ENCODE measurements at places on chromosomes 12 and 14.

- no peak for DNase-seq
Observed at GRCh38 chr12:13104409-13104808, 942 bp upstream of the GSG1 start.

- no peak for DNase-seq
Observed at GRCh38 chr12:12491606-12492005, 71.1 kb downstream of the DUSP16 start.

DNA sequence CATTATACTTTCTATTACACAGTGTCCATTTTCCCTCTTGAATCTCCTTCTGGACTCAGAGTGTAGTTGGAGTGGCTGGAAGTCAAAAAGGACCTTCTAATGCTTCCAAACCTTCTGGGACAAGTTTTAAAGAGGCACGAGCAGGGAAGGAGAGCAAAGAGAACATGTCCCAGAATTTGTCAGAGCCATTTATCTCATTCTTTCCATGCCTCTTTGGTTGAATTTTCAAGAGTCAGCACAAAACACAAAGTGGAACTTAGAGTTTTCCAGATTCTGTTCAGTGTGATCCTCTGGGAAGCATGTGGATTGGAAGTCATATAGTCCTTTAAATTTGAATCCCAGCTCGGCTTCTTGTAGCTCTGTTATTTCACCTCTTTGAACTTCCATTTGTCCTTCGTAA lies 138.2 kb upstream of the PWP1 start:
- no peak for DNase-seq

DNA sequence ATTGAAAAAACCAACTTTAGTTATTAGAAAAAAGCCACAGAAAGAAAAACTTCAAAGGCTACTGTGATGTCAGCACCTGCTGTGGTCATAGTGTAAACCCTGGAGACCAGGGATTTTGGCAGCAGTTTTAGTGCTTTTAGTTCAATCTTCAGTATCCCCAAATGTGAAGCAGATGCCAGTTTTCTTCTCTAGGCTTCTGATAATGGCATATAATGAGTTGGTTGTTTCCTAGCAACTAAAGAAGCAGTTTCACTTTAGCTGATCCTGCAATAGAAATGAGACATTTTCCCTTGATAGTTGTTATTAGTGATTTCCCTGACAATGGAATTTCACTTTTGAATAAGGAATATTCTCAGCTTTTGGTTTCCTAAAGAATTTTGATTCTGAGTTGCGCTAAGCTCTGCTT lies 131.2 kb downstream of the NUBPL start:
- DNase-seq, result no peak

GRCh38 chr12:26817183-26817591 lies 15.8 kb downstream of the ITPR2 start:
- no peak for DNase-seq

- no peak for DNase-seq
Observed at GRCh38 chr12:49198431-49199155, 9.7 kb upstream of the TUBA1A start.

- DNase-seq, result no peak
Observed at GRCh38 chr12:8036346-8036745, 3.8 kb downstream of the FOXJ2 start.

- DNase-seq, result no peak
Observed at GRCh38 chr12:32944195-32944594, 47.6 kb upstream of the PKP2 start.

GRCh38 chr14:104644656-104645378 lies 40.2 kb upstream of the TMEM179 start:
- DNase-seq, result no peak

DNA sequence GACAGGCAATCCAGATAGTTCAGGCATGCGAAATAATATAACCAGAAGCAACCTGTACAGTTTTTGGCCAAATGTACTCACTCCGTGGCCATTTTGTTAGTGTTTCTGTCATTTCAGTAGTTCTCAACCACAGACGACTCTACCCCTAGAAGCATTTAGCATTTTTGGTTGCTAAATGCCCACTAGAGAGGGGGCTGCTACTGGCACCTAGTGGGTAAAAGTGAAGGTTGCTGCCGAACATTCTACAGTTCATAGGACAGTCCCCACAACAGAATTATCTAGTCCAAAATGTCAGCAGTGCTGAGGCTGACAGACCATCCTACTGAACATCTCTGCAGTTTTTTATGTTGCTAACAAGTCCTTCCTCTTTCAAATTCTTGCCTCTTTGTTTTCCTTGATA lies 107.4 kb downstream of the TSHR start:
- peak; percentile 30 for DNase-seq

GRCh38 chr12:31007153-31007495 lies 66.5 kb upstream of the DDX11 start:
- DNase-seq, result no peak

GRCh38 chr14:102485693-102486512 lies 23.7 kb downstream of the ANKRD9 start:
- DNase-seq, result no peak

DNA sequence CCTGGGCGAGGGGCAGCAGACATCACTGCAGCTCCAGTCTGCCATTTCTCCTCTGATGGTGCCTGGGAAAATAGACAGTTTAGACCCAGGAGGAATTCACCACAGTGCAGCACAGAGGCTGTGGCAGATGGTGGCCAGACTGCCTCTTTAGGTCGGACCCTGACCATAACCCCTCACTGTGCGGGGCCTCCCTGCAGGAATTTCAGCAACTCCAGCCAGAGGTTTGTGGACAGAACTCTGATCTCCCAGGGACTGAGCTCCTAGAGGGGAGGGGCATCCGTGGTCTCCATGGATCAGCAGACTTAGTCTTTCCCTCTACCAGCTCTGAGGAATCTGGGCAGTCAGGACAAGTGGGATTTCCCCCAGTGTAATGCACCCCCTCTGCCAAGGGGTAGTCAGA lies 106.5 kb downstream of the ZC3H14 start:
- no peak for DNase-seq

- no peak for DNase-seq
Observed at GRCh38 chr14:104424406-104425072, 155.0 kb upstream of the C14orf180 start.

- no peak for DNase-seq
Observed at GRCh38 chr12:27309293-27309994, 23.2 kb upstream of the BMAL2 start.

DNA sequence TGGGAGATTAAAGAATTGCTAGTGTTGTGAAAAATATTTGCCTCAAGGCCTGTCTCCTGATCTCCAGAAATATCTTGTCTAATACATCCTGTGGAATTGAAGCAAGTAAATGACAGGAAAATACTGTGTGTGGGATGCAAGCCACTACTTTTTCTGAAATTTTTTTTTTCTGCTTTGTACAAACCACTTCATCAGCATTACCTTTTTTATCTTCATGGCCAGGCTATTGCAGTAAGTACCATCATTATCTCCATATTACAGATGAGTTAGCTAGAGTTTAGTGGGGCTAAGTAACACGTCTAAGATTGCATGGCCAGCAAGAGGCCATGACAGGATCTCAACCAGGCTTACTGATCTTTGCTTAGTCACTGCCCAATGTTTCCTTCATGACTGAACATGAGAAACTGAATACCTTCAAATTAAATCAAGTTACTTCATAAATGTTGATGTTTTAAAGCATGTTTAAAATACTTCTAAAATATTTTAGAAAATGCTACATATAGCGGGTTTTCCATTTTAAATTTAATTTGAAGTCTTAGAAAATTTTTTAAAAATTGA lies 273.7 kb downstream of the SLC6A15 start:
- no peak for DNase-seq

- no peak for DNase-seq
Observed at GRCh38 chr12:66999141-66999540, 270.0 kb upstream of the CAND1 start.

DNA sequence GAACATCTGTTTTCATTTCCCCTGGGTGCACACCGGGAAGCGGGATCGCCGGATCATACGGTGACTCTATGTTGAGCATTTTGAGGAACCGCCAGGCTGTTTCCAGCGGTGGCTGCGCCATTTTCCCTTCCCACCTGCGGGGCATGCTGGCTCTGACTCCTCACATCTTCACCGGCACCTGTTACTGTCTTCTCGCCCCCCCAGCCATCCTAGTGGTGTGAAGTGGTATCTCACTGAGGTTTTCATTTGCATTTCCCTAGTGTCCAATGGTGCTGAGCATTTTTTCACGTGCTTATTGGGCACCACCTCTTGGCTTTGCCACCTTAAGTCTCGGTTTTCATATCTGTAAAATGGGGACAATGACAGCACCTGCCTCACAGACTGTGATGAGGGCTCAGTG lies 44.1 kb upstream of the EML1 start:
- DNase-seq, result no peak

DNA sequence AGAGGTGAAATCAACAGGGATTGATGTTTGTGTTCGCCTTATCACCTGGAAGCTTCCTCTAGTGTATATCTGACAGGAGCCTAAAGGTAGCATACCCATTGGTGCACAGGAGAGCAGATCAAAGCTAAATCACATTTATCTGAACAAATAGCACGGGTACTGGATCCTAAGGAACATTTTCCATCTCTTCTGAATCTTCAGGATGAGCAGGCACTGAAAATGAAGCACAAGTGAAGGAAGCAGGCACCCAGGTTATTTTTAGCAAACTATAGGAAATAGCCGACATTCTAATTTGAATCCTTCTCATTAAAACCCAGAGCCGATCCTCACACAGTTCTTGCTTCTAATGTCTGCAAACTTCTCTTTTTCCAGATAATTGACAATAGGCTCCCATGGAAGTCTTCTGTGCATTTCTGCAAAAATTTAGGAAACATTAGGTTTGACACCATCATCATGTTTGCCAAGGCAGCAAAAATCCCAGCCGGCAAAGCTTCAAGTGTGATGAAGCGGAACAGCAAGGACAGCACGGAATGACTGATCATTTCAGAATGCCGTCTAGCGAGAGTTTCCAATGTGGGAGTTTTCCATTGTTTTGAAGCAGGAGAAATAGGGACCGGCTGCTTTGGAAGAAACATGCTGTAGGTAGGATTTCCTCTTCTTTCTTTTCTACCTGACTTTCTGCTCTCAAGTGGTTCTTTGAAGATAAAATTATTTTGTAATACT lies 24.3 kb upstream of the RGS6 start:
- no peak for DNase-seq

DNA sequence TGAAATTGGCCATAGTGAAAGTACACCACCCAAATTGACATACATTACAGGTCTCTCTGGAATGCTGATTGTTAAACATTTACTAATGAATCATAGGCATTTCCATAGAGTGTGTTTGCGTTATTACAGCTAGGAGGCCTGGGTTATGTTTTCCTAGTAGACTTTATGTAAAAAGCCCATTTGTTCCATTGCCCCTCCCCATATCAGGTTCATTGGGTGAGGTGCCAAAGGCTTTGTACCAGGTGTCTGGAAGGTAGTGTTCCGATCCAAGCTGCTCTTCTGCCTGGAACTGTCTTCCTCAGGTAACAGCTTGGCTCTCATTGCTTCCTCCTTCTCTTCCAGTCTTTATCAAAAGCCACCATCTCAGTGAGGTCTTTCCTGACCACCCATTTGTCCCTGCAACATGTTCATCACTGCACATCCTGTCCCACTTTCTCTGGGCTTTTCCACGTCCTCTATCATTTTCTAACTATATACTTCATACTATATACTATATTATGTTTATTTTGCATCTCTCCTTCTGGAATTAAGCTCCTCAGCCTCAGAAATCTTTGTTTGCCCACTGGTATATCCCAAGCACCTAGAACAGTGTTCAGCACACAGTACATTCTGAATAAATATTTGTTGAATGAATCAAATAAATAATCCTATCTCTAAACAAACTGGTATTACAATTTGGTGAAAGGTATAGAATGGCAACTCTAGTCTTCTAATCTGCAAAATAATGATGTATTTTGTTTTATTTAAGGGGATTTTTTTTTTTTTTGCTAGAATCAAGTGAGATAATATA lies 252.3 kb downstream of the KTN1 start:
- DNase-seq, result no peak

- no peak for DNase-seq
Observed at GRCh38 chr12:52531566-52532300, 11.5 kb upstream of the KRT5 start.

DNA sequence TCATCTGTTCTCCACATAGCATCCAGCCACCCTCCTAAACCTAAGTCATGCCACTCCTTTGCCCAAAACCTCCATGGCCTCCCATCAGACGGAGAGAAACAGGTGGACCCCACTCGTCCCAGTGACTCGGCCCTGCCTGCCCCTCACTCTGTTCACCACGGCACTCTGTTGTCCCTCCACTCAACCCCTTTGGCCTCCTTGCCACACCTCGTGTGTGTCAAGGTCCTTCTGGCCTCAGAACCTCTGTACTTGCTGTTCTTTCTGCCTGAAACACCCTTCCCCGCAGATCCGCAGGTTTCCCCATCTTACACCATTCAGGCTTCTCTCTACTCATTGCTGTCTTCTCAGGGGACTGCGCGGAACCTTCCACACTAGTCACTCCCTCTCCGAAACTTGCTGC lies 24.5 kb upstream of the ACTN1 start:
- DNase-seq, result no peak

All from bone marrow (tissue), 2 donors.